ENCODE measurements at places on chromosomes 2 and 18. TPM values are rescaled to one million over a fixed set of nuclear protein-coding genes. Genes with fewer than 3 reads are reported as not detected.

RBKS gene
- total RNA-seq: 10.0 TPM

CLEC4F gene
- total RNA-seq: not detected

PDCD1 gene
- total RNA-seq: 0.15 TPM

C1QL2 gene
- not detected for total RNA-seq

LCT gene
- total RNA-seq: not detected

RALBP1 gene
- 114 TPM for total RNA-seq

KCNK3 gene
- 9.6 TPM for total RNA-seq

ANKRD30B gene
- not detected for total RNA-seq

VWA3B gene
- not detected for total RNA-seq

ANKRD62 gene
- not detected for total RNA-seq

CHRND gene
- not detected for total RNA-seq

SPATA3 gene
- not detected for total RNA-seq

EVA1A gene
- total RNA-seq: 82.8 TPM

ZNF804A gene
- 0.10 TPM for total RNA-seq

ASPRV1 gene
- total RNA-seq: 0.20 TPM

HJURP gene
- 13.0 TPM for total RNA-seq

RUFY4 gene
- not detected for total RNA-seq

COL4A3 gene
- 30.8 TPM for total RNA-seq
